Neural crest cell (in vitro differentiated cells): ENCODE measurements at places on chromosomes 2 and 18. TPM values are rescaled to one million over a fixed set of nuclear protein-coding genes. Genes with fewer than 3 reads are reported as not detected.
A peak's percentile ranks its signal among the peaks of the same experiment; 100 is the strongest.

DNA sequence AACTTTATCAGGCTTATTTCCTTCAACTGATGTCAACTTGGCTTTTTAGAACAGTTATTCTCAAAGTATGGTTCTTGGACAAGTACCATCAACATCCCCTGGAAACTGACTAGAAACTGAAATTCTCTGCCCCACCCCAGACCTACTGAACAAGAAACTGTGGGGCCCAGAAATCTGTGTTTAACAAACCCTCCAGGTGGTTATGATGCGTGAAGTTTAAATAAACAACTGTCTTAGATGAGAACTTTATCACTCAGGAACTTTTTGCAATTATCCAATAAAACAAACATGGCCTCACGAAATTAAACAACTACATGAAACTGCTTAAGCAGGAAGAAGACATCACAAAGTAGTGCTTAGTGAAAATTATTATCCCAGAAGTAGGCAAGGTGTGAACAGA, 4.4 kb downstream of the HIBCH start:
- DNase-seq: no peak

DNA sequence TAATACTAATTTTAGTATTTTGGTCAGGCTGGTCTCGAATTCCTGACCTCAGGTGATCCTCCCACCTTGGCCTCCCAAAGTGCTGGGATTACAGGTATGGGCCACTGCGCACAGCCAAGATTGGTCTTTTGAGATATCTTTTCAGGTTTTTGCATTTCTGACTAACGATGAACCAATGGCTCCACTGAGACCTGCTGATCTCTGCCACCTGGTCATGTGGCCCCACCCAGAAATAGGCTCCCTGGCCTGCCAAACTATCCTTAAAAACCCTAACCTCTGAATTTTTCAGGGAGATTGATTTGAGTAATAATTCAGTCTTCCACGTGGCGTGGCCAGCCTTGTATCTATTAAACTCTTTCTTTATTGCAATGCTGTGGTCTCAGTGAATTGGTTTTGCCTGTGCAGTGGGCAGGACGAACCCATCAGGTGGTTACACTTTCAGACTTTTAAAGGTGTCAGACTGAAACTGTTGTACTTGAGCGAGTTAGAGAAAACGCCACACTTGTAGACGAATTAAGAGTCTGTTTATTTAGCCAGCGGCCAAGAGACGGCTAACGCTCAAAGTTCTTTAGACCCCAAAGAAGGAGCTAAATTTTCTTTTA, 85.8 kb upstream of the MSH6 start:
- no peak for DNase-seq

DNA sequence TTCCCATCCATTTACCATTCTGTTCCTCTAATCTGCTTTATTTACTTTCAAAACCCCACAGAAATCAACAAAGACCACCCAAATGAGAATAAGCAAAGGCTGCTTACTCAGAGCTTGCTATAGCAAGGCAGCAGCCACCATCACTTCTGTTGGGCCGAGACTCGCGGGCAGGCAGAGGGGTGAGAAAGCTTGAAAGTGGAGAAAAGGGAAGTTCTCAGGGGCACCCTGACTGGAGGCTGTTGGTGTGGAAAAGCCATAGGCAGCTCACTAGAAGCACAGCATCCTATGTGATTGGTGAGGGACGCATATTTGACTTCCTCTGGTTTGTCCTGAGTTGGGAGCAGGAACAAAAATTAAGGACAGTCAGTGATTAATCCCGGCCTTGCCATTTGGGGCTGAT, 269.7 kb upstream of the THSD7B start:
- no peak for DNase-seq

DNA sequence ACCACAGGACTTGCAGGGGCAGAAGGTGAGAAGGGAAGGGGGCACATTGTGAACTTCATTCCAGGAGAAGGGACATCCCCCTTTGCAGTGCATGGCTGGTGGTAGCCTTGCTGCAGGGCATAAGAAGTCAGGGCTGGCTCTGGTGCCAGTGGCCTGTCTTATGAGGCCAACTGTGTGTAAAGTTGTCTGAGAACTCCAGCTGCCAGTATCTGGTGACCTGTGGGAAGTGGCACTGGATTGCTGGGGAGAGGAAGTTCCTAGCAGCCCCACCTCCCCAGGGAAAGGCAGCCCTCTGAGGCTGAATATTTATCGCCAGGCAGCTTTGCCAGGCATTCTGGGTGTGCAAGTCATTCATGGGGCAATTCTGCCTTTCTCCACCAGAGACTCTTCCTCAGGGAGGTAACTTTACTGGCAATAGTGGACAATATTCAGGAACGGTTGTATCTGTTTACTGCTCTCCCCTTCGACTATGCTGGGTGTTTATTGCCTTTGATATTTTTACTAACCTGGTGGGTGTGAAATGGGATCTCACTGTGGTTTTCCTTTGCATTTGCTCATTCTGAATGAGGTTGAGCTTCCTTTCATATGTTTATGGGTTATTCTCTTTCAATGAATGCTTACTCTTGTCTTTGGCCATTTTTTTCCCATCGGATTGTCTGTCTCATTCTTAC, 12.3 kb downstream of the TRPM8 start:
- DNase-seq: no peak

DNA sequence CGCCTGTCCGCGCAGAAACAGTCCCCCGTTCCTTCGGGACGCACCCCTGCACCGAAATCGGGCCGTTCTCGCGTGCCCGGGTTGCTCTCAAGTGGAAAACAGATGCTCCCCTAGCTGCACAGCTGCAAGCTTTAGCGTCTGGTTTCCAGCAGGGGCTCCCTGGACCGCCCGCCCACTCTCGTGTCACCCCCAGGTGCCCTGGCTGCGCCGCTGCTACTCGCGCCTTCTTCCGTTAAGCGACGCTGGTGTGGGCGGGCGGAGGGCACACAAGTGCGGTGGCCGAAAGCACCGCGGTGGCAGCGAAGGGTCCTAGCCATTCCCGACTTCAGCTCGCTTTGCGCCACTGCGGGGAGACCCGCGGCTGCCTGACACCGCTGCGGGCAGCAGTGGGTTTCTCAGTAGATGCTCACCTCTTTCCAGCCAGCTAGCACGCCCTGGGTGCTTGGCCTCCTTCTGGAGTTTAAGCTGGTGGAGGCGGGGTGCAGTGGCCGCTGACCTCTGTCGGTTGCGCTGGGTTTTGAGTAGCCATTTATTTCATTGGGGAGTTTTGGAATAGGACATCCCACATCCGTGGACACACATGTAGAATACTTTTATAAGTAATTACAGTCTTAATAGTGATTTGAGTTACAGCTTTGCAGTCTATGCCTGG, 806 bp downstream of the ZNF407 start:
- peak; percentile 51 for DNase-seq

GRCh38 chr2:163716101-163716500, 19.7 kb downstream of the FIGN start:
- no peak for DNase-seq

GRCh38 chr2:230873661-230874401, 9.1 kb downstream of the ITM2C start:
- DNase-seq: no peak

DNA sequence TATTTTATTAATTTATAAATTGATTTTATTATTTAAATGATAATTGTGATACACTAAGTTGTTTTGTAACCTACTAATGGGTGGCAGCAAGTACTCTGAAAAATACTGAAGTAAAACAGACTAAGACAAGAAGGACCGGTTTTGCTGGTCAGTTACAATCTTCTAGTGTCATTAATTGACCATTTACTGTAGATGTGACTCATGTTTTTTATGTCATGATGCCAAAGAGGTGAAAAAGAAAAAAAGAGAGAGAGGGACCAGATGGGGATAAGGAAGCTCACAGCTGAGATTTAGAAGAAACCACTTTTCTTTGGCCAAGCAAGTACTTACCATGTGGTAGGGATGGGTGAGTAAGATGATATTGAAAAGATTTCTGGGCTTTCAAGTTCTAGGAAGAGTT, 955.8 kb upstream of the LRRTM1 start:
- DNase-seq: no peak

DNA sequence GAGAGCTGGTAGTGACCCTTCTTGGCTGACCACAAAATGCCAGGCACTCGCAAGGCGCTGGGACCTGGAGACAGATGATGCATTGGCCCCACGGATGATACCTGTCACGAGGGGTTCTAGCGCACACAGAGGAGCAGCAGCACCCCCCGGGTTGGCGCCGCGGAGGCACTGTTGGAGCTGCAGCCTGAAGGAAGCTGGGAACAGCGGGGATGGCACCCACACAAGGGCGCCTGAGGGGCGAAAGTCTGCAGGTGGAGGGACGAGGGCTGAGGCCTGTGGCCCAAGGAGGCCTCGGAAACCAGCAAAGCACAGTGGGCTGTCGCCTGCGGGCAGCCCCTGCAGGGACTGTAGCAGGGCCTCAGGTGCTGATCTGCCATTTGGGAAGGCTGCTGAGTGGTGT, 33.6 kb downstream of the FAM228A start:
- DNase-seq: no peak

GRCh38 chr2:240928476-240929363, 22.6 kb downstream of the CROCC2 start:
- no peak for DNase-seq

GRCh38 chr2:37560863-37561614, 110.4 kb downstream of the CDC42EP3 start:
- DNase-seq: no peak

- peak; percentile 1 for DNase-seq
Measured at GRCh38 chr18:38427234-38427633, 861.6 kb upstream of the CELF4 start.

DNA sequence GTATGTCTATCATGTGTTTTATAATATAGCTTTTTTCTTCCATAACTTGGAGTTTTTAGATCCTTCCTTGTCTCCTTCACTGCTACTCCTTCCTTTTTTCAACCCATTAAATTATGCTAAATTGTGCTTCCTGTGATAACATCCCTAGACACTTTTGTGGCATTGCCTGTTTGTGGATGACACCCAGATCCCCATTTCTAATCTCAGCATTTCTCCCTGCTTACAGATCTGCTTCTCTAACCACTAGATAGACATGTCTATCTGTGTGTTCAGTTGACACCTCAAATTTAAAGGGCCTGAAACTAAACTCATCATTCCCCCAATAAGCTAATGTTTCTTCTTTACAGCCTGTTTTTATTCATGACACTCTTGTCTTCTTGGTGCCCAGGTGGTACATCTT, 244.8 kb downstream of the BABAM2 start:
- DNase-seq: no peak

DNA sequence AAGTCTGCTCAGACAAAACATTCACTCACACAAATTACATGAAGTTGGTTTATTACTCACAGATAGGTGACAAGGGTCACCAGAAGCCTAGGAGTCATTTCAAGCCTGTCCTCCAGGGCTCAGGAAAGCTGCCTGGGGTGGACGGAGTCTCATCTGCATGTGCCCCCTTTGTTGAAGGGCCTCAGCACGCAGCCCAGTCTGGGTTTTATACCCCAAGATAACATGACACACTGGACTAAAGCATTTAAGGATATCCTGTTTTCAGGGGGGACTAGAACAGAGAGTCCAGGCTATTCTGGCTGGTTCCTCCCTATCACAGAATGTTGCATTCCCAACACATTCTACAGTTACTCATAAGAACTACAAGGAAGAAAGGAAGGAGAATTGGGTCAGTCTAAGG, 164.7 kb downstream of the MREG start:
- no peak for DNase-seq

GRCh38 chr18:56139792-56140254, 498.6 kb downstream of the TXNL1 start:
- no peak for DNase-seq

DNA sequence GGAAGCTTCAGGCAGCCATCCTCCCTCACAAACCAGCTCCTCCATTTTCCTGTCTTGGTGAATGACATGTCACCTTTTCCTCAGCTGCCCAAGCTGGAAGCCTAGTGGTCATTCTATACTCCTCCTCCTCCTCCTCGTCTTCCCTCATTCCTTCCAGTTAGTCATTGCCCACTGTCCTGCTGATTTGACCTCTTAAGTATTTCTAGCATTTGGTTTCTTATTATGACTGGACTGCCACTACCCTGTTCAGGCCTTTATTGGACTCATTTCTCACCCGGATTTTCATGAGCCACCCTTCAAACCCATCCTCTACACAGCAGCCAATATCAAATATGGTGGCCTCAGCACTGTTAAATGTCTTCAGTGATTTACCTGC, 21.9 kb upstream of the MGAT5 start:
- no peak for DNase-seq

DNA sequence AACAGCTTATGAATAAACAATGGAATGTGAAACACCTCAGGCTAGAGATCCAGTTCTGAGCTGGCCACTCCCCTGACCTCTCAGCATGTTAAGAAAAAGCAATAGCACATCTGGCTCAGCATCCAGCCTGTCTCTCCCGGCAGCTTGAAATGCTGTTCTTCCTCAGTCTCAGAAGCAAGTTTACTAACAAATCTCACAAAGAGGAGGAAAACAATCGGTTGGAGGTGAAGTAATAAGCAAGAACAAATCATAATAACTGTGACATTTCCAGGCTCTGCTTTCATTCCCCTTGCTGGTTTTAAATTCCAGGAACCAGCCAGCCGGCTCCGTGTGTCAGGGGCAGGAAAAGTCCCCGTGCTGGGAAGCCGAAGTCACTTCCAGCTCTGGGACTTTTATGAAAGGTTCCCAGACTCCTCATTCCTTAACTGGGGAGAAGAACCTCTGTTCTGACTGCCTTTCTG, 133.9 kb upstream of the ARL4C start:
- no peak for DNase-seq

DNA sequence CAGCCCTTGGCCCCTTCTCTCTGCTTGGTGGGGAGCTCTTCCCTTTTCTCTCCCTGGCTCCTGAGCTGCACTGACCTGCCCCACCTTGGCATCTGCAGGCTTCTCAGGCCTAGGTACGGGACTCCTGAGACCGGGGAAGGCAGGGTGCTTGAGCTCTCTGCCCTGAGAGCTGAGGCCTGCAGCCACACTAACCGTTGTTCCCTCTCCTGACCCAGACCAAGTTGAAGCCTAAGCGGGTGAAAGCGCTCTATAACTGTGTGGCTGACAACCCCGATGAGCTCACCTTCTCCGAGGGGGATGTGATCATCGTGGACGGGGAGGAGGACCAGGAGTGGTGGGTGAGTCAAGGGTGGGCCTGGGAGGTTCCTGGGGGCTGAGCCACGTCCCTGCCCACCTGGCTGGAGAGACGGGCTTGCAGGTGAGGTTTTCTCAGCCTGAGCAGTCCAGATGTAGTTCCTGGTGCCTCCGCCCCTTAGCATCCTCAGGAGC, 22.2 kb downstream of the ITGB1BP1 start:
- DNase-seq: no peak

DNA sequence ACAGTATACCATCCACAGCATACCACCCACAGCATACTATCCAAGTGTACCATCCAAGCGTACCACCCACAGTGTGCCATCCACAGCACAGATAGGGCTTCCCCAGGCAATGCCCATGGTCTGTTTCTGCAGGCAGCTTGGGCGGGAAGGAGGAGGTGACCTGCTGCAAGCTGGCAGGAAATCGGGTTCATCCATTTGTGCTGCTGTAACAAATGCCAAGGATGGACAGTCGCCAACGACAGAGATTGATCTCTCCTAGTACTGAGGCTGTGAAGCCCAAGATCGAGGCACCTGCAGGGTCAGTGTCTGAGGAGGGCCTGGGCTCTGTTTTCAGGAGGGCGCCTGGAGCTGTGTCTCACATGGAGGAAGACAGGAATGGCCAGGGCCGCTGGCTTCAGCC, 93.6 kb upstream of the SNTG2 start:
- no peak for DNase-seq

GRCh38 chr18:57469884-57470283, 34.7 kb downstream of the ONECUT2 start:
- no peak for DNase-seq

Gene AMER3
- 1.3 and 1.4 TPM in 2 replicates for total RNA-seq

Gene IL37
- 0.40 TPM in 1 of 2 replicates, not detected in the other for total RNA-seq

Gene PLA2R1
- total RNA-seq: 0.09 and 0.18 TPM in 2 replicates

Gene PPP1R1C
- 1.7 and 2.2 TPM in 2 replicates for total RNA-seq

Gene PTPRM
- 7.7 and 10.6 TPM in 2 replicates for total RNA-seq

Gene GKN2
- total RNA-seq: not detected in 2 replicates

Gene TRIM43
- not detected in 2 replicates for total RNA-seq

Gene ZSWIM2
- total RNA-seq: not detected in 2 replicates

Gene KCNK3
- 0.58 and 0.68 TPM in 2 replicates for total RNA-seq
